ENCODE measurements at places on chromosomes 7 and 10.

- DNase-seq, result no peak
Observed at GRCh38 chr7:43570688-43571365, 12.1 kb upstream of the STK17A start.

DNA sequence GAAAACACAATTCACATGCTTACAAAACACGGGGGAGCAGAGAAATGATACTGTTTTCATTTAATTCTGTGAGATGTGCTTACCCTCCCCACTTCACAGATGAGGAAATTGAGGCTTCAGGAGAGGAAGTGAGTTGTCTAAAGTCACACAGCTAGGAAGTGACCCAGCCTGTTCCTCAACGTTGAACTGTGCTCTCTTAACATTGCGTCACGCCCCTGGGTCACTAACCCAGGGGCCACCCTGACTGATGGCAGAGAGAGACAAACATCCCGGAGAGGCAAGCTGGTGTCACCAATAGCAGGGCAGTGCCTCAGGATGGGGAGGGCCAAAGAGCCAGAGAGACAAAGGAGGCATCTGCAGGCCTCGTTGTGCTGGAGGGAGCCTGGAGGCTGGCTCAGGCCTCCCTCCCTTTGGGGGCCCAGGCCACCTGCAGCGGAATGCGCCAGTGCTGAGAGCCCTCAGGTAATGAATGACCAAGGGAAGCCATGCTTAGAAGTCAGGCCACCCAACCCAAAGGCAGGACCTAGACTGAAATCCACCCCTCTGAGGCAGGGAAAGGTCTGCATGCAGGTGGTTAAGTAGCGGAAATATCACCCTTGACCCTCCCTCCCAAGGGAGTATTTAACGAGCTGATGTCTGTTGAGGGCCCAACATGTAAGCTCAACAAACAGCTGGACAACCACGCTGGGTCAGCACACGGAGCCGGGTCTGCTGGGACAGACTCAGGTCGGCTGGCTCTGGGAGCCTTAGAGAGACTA is 81.3 kb downstream of the C10orf105 start:
- DNase-seq, result no peak

- DNase-seq, result no peak
Observed at GRCh38 chr7:10537764-10538163, 435.9 kb upstream of the PHF14 start.

GRCh38 chr7:45585628-45586027 is 11.5 kb downstream of the ADCY1 start:
- no peak for DNase-seq

GRCh38 chr10:121792198-121792597 is 135.6 kb downstream of the ATE1 start:
- DNase-seq, result no peak

GRCh38 chr10:88986549-88987242 is 3.9 kb upstream of the FAS start:
- no peak for DNase-seq

- no peak for DNase-seq
Observed at GRCh38 chr7:48636391-48637015, 287.8 kb upstream of the CDC14C start.

DNA sequence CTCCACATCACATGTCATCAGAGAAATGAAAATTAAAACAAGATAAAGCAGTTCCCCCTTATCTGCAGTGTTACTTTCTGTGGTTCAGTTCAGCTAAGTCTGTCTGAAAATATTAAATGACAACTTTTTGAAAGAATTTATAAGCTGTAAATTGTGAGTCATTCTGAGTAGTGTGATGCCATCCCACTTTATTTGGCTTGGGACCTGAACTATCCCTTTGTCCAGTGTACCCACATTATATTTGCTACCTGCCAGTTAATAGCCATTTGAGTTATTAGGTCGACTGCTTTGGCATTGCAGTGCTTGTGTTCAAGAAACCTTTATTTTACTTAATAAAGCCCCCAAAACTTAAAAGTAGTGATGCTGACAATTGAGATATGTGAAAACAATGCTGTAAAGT is 804.2 kb downstream of the ANKRD7 start:
- DNase-seq, result no peak

DNA sequence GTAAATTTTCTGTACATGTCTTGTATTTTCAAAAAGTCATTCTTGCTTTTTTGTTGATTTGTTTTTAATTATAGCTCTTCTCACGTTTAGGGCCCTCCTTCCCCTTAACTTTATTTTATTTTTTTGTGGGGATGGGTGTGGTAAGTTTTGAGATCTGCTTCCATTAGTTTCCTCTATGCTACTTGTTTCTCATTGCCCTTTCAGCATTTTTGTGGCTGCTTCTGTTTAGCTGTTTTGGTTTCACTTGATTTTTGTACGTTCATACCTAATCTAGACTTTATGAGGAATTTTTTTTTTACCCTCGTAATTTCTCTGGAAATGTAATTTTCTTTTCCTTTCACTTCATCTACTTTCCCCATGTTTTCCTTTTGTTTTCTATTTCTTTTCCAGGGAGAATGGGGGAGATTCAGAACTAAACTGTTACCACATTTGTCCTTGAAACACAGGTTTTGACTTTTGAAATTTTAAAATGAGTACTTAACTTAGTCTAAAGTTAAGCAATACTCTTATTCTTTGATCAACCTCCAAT is 80.8 kb downstream of the ATRNL1 start:
- no peak for DNase-seq

DNA sequence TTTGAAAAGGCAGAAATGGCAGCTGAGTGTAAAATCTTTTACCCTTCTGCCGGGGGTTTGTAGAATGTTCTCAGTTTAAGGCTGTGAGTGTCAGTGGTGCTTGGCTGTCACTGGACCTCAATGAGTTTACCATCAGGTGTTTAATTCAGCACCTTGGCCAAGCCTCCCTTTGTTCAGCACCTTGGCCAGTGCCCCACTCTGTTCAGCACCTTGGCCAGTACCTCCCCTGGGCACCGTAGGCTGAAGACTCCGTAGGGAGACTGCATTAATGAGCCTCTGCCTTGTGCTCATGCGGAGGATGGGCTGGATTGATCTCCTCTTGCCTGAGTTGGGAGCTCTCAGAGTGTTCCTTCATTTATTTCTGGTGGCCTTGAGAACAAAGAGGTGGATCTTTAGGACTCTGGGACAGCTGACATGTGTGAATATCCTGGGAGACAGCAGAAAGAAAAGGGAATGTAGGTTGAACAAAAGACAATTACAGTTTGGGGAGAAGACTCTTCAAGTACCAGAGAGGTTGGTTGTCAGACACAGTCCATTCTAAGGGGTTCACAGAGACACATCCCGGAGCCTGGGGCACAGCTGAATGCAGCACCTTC is 1.6 kb downstream of the FAM24A start:
- DNase-seq, result peak; percentile 31

GRCh38 chr7:125567686-125568085 is 638.1 kb upstream of the POT1 start:
- DNase-seq, result no peak

GRCh38 chr10:33793793-33794192 is 459.3 kb upstream of the NRP1 start:
- no peak for DNase-seq

- DNase-seq, result no peak
Observed at GRCh38 chr10:107275806-107276205, 111.3 kb upstream of the SORCS1 start.

- no peak for DNase-seq
Observed at GRCh38 chr7:66078067-66078466, 2.4 kb downstream of the ASL start.

DNA sequence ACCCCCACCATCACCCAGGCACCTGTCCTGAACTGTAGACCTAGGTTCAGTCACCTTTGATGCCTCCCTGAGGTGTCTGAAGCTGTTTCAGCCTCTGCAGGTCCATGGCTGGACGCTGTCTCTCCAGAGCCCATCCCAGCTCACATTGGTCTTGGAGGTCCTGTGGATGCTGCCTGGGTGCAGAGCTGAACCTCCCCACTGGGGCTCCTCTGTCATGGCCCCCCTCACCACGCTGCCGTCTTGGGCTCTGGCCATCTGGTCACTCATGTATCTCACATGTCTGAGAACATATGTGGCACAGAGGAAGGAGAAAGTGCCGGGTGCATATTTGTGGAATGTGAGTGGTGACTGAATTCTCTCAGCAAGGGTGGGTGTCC is 108.9 kb downstream of the NKX6-2 start:
- no peak for DNase-seq

DNA sequence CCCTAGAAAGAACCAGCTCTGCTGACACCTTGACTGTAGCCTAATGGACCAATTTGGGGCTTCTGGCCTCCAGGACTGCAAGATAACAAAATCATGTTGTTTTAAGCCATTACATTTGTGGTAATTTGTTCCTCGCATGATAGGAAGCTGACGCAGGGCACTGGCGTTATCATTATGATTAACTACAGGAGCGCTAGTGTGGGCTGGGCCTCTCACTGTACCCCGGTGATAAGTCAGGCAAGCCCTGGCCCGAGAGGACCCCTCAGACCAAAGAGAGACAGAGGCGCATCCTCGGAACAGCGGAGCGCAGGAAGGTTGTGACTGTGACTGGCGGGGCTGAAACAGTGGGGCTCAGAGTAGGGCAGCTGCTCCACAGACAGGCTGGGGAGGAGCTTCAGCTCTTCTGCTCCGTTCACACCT is 150.3 kb upstream of the CHST15 start:
- DNase-seq, result no peak

DNA sequence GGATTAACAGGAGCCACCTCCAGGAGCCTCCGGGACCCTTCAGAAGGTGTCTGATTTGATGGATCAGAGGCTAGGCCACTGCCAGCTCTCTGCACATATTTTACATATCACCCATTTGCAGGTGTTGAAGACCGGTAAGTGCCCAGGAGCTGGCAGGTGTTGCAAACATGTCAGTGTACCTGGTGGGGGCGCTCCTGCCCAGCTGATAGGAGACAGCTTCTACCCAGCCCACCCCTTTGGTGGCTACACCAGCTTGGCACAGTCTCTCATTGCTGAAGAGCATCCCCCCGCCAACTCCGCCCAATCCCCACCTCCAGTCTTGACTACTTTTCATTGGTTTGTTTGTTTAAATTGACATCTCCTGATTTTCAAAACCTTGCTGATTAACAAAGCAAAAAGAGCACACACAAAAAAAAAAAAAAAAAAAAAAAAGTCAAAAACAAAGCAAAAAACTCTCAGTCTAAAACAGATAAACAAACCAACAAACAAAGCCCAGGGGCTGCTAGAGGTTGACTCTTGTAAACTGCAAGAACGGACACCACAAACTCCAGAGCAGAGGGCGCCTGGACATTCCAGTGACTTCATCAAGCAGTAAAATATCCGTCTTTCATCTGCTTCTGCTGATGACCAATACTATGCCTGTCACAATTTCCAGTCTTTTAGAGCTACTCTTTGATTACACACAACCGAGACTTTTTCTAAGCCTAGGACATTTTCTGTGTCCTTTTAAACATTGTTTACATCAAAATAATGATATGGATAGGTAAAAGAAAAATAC is 275.3 kb downstream of the NRG3 start:
- DNase-seq, result no peak

GRCh38 chr10:124652701-124653100 is 91.5 kb downstream of the FAM53B start:
- no peak for DNase-seq

GRCh38 chr7:158541346-158542010 is 46.1 kb downstream of the PTPRN2 start:
- DNase-seq, result no peak

GRCh38 chr10:52775132-52775647 is 2.6 kb upstream of the MBL2 start:
- no peak for DNase-seq

GRCh38 chr7:6714360-6714759 is 7.6 kb upstream of the ZNF12 start:
- no peak for DNase-seq

DNA sequence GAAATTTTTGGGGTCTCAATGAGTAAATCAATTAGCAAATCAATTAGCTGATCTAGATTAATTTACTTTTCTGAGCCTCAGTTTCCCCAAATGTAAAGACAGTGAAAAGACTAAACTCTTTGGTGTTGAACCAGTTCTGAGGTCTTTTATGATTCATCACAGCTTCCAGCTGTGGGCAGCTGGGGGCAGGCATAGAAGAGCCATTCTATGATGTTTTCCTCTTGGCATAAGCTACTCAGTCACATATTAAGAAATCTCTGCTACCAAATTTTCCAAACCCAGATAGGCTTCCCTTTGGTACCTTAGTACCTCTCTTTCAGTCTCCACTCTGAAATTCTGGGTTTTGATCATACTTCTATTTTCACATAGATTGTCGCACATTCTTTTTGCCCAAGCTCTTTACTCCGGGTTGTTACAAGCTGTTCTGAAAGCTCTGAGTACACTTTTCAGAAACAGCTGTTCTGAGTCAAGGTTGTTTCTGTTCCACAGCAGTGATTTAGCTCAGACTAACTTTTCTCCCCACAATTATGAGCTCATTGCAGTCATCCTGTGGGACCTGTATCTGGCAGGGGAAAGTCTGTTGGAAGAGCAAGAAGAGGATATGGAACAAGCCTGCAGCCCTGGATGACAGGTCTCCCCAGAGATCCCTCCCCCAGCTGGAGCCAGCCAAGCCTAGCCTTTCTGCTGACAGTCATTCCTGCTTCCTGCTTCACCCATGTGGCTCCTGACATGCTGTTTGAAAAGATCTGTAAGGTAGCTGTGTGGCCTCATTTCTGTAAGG is 599.6 kb upstream of the GHITM start:
- no peak for DNase-seq

GRCh38 chr10:127216786-127217185 is 20.4 kb upstream of the INSYN2A start:
- no peak for DNase-seq

- no peak for DNase-seq
Observed at GRCh38 chr7:6338551-6339274, 66.3 kb upstream of the CYTH3 start.

DNA sequence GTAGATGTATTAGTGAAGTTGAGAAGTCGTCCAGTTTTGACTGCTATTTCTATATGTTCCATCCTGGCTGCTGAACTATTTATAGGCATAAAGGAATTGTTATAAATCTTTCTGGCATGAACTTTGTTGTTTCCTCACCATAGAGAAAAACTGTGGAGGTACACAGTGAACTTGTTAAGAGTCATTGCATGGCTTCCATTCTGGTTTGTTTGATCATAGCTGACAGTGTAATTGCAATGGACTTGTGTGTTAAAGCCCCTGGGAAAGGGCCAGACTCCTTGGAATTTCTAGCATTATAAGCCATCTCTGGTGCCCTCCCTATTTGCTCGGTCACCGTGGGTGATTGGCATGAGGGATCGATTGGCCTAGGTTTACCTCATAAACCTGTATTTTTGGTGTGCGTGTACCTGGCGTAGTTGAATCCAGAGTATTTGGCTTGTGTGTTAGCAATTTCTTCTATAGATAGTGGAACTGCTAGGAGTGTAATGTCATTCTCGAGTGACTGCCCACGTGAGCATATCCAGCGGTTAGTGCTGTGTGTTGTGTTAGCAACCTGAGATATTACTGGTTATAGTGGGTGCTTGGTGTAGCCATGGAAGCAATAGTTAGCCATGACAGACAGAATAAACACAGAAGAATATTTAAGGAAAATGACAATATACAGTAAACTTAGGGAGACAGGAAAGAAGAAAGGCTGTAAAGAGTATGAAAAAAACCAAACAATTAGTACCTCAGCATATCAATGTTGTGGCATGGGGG is 5.9 kb upstream of the SYPL1 start:
- DNase-seq, result no peak

DNA sequence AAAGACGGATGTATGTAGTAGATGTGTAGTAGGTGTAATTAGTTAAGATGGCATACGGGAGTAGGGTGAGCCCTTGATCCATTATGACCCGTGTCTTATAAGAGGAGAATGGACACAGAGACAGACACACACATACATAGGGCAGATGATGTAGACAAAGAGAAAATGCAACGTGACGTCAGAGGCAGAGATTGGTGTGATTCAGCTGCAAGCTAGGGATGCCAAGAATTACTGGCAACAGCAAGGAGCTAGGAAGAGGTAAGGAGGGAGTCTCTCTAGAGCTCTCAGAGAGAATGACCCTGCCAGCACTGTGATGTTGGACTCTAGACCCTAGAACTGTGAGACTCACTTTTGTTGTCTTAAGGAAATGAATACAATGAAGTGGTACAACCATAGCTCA is 247.0 kb upstream of the HABP2 start:
- no peak for DNase-seq

Data from activated CD4-positive, alpha-beta T cell treated with anti-CD3 and anti-CD28 coated beads, Interleukin-2, amount 50 U/mL, for 16 hours (primary cell).